Left forelimb (tissue), 1 donor: ENCODE measurements at places on chromosomes 5 and 9.

- DNase-seq, result no peak
These were observed 180.8 kb downstream of the RGS3 start for GRCh38 chr9:113644321-113644720.

DNA sequence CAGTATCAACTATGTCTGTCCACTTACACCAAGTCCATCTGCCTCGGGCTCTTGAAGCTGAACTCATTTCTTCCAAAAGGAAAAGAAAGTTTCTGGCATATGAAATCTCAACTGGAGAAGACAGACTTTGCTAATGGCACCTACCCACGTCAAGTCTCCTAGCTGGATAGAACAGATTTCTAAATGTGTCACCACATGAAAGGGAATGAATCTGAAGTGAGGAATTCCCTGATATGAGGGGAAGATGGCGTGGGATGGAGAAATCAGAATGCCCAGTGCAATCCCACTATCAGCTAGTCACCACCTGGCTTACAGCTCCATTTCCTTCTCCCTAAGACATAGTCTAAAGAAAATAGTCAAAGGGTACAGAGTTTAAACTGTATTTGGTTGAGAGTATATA is 144.7 kb downstream of the PAPPA start:
- DNase-seq, result no peak

GRCh38 chr9:114811301-114811700 is 5.5 kb upstream of the TNFSF15 start:
- DNase-seq, result no peak

DNA sequence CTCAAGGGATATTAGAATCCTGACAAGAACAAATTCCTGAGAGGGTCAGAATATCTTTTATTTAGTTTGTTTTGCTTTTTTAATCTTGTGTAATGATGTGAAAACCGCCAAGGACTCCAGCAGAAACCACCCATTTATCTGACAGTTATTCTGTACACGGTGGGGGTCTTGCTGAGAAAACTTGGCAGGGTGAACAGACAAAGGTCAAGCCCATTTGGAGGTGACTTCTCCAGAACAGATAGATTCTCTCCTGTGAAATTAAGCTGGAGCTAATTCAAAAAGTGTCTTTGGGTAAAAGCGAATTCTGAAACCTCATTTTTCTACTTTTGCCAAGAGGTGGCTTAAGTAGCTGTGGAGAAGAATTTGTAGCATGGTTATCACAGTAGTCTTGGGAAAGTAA is 484.4 kb downstream of the SPOCK1 start:
- DNase-seq, result no peak

DNA sequence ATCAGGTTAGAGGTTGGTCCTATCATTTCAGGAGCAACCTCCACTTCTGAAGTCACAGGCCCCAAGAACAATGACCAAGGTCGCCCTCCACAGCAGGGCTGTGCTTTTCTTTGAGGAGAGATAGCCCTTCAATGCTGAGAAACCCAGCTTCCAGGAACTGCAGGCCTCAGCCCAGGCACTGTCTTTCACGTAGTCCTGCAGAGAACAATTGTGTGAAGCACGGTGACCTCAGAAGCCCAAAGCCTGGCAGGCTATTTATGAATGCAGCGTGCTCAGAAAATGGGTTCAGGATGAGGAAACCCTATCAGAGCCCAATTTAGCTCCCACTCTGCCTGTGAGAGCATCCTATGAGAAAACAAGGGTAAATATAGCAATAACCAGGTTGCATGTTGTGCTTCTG is 388.3 kb downstream of the PLK2 start:
- no peak for DNase-seq

- DNase-seq, result no peak
These were observed 56.3 kb upstream of the PRDM9 start for GRCh38 chr5:23451156-23451555.

GRCh38 chr9:72986522-72987116 is 33.8 kb upstream of the ALDH1A1 start:
- no peak for DNase-seq

GRCh38 chr5:78908173-78909061 is 76.7 kb downstream of the ARSB start:
- DNase-seq, result peak; percentile 88

DNA sequence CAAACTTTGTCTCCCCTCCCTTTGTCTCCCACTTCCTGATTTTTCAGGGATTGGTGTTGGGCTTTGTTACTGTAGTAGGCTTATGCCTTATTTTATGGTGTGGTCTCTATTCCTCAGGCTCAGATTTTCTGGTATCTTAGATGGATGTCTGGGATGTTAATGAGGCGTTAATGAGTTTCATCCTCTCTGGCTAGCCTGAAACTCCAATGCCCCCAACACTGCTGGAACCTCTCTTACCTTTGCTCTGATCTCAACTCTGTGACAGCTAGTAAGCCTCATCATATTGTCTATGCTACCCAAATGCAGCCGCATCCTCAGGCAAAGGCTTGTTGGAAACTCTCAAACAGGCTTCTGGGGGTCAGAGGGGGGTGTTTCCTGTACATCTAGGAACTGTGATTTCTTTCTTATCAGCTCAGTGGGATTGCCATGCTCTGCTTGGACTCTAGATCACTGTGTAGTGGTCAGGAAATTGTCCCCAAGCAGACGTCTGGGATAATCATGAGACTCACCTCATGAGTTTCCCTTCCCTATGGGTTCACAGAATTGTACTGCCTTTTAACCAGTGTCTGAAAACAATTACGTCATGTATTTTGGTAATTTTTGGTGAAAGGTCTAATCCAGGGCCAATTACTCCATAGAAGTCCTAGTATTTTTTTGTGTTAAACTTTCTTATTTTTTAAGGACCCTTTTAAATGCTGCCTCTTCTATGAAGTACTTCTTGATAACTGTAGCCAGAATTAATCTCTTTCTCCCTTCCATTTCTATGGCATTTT is 88.8 kb upstream of the TRPC7 start:
- DNase-seq, result no peak

DNA sequence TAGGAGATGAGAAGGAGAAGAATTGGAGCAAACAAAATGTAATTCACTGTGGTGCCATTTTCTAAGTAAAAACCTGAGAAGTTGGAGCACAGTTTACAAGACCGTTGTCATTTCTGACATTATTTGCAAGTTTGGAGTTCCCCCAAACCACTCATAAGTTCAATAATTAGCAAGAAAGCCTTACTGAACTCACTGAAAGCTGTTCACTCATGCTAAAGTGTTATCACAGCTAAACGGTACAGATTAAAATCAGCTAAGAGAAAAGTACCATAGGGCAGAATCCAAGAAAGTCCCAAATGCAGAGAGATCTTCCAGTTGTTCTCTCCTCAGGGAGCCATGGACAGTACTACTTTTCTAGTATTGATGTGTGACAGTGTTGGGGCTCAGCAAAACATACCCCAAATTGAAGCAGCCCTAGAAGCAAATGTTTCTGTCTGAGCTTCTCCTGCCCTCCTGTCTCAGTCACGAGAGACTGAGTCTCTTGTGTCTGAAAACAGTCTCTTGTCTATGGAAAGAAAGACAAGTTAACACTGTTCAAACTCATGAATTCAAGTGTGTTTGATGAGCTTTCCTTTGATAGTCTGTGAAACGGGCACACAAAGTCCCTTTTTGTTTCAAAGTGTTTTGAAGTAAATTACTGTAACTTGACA is 221.2 kb downstream of the GABRG2 start:
- no peak for DNase-seq

DNA sequence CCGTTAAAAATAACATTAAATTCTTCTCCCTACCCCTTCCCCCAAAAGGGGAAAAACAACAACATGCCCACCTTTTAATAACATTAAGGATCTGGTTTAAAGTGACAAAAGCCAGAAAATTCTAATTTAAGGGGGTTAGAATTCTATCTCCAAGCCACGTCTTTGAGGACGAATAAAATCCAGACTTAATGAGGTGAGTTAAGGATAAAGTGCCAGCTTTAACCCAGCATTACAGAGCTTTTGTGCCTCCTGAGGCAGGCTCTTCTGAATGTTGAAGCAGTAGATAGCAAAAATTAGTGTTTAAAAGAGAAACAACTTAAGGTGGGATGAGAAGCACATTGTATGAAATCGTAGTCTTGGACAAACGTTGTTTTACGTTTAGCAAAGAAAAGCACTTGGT is 329.0 kb upstream of the MPDZ start:
- DNase-seq, result no peak

- DNase-seq, result no peak
These were observed 51.2 kb downstream of the SGCD start for GRCh38 chr5:156378159-156378558.

GRCh38 chr9:118187408-118187807 is 483.2 kb downstream of the TLR4 start:
- DNase-seq, result no peak

DNA sequence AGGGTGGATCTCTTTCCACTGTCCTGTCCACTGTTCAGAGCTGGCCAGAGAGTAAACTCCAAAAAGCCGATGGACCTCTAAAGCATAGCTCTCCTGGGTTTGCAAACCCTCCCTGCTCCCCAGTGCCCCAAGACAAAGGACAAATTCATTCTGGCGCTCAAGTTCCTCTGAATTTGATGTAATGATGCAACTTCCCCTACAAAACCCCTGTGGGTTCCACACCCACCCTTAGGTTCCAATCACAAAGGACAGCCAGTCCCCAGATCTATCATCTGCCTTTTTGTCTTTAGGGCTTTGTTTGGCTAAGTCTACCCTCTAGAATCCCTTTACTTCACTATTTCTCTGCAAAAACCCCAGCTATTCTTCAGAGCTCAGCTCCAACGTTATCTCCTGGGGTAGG is 57.4 kb upstream of the SLC25A51 start:
- DNase-seq, result no peak

DNA sequence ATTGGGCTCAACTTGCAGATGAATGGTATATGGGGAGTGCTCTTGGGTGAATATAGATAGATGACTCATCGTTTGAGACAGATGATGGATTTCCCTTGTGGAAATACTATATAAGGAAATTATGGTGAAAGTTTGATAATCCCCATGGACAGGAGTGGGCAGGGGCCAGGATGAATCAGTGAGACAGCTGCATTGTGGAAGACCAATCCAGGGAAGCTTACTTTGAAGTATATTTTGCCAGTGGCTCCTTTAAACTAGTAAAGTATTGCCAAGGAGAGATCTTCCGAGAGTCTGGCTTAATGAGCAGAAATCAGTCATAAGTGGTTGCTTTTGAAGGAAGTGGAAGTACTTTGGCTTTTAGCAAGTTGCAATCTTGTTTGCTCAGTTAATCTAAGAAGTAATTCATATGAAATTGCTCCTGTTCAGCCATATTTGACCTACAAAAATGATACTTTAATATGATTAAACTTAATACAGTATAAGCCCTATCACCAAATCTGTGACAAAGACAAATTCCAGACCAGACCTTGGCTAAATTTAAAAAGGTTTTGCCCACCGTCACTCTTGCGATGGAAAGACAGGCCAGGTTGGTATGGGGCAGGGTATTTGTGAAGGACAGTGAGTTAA is 9.3 kb upstream of the TNC start:
- no peak for DNase-seq

DNA sequence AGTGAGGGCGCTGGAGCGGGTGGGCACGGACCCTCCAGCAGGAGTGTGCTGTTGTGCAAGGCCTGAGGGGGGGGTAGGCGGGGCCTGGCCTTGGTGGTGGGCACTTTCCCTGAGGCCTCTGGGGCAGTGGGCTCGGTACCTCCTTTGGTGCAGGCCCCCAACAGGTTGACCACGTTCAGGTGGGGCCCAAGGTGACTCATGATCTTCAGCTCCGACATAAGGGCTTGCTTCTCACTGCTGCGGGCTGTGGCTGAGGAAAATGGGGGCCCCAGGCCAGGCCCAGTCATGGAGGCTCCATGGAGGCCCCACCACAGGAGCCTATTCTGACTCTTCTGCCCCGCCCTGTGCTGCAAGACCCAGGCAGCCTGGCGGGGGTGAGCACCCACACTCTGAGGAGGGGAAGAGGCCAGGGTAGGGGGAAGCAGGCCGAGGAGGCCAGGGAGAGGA is 31.5 kb downstream of the PDGFRB start:
- DNase-seq, result no peak

- no peak for DNase-seq
These were observed 857 bp downstream of the ADAM19 start for GRCh38 chr5:157574456-157575380.

DNA sequence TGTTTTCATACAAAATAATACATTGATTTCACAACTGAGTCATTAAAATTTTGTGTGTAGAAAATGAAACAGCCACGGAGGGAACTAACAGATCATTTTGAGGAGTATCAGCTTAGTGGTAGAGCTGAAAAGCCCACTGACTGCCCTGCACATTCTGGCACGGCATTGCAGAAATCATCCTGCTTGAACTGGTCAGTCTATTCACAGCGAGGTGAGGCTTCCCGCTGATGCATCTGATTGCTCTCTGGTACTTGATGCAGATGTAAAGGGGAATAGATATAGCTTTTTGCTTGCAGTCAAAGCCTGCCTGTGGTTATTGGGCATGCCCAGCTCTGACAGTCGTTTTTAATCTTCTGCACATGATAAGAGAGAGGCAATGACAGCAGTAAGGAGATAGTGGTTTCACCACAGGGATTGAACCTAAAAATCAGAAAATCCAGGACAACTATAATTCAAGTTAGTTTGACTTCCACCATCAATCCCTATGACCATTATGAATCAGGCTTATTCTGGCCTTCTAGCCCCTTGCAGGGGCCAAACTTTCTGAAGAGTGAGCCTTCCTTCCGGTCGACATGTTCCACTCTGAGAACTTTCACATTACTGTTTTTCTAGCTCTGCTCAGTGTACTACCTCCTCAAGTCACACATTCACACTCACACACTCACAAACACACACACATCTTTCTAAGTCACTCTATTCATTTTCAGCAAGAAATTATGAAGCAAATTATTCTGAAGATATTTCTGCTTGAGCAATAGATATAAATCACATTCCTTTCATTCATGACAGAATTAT is 782.8 kb upstream of the NUDT12 start:
- DNase-seq, result no peak

DNA sequence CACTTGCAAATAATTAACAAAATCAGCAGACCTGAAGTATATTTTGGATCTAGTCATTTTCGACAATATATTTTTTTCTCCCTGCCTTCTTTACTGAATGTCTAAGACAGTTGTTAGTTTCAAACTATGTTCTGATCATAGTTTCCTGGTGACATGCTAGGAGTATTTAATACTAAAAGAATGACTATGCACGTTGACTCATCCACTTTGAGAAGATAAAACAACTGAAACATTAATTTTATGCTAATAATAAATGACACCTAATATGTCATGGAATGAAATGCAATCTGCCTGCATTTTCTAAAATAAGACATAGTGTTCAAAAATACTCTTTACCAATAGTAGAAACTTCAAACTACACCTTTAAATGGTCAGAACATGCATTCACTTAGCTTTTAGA is 2123.7 kb upstream of the C9orf72 start:
- no peak for DNase-seq

DNA sequence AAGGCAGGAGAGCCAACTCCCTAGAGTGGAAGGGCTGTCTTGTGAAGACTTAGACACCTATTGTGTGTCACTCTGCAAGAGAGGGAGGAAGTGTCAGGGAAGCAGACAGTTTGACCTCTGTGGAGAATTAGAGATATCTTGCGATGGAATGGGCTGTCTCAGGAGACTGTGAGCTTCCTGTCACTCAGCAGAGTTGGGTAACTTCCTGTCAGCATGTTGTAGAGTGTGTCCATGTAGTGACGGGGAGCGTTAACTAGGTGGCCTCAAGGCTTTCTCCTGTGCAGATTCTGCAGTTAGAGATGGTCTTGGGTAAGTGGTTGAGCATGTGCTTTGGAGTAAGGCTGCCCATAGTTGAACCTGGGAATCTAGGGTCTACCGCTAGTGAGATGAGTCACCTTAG is 136.5 kb downstream of the KIF4B start:
- DNase-seq, result no peak
